Psoas muscle (tissue), 8 donors: ENCODE measurements at places on chromosomes 3 and 15.

DNA sequence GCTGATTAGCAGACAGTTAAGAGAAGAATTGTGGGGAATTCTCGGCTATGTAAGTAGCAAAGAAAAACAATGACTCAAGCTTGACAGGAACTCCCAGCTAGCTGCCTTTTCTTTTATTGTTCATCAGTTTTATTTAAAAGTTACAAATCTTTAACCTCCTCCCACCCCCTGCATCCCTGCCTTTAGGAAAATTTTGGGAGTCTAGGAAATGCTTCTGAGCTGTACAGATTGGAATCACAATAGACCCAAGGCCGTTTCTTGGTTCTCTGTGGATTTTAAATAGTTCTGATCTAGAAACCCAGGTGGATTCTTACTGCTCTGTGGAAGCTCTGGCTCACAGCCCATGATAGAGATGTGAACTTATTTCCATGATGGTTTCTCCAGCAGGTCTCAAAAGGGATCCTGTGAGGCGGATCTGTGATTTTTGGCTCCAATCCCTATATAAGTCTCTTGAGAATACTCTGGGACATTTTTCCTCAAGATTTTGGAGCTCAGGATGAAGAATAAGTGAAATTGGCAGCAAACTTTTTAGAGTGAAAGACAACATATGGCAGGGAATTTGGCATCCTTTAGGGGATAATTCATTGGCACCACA lies 312.3 kb downstream of the EPHA3 start:
- no peak for DNase-seq

GRCh38 chr3:64958199-64958843 lies 270.5 kb upstream of the ADAMTS9 start:
- no peak for DNase-seq

DNA sequence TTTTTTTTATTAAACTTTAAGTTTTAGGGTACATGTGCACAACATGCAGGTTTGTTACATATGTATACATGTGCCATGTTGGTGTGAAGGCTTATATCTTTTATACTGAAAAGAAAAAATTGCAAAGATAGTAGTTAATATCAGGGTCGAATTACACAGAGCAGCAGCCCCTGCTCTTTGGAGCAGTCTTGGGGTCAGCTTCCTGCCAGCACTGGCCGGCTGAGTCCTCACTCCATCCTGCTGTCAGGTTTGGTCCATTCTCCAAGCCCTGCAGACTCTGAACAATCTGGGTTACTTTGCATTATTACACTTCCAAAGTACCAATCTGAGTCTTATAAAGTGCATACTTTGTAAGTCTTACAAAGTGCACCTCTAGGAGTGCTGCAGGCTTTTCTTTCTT lies 66.0 kb downstream of the COL8A1 start:
- DNase-seq: no peak

DNA sequence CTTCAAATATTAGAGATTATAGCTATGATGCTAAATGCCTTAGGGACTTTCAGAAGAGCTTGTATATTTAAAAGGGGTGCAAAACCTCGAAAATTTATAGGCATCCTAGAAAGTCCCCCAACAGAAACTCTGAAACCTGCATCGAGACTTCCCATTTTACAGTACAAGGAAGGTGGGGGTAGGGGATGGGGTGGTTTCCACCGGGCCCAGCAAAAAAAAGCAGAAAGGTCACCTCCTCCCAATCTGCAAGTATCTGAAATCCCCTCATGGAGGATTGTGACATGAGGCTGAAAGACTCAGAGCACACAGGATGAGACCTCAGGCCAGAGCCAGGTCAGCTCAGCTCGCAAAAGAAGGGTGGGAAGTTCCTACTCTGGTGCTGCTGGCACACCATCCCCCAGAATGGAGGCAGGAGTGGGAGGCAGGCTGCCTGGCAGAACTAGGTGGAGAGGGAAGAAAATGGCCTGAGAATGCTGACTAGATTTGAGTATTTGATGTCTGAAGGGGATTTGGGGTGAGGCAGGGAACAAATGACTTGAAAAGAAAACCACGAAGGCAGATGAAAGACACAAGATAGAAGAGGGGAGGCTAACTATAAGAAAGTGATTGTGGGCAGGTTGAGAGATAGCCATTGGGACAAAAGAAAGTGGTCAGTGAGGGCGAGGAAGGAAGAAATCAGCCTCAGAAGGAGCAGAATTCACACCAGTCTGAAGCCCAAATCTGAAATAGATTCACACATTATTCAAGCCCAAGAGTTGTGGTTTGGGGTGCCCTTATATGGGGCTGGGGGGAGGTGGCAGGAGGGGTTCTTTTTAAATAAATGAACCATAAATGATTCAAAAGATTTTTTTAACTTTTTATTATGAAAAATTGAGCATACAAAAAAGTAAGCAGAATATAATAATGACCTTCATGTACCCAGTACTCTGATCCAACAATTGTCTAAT lies 22.5 kb upstream of the TSC22D2 start:
- DNase-seq: no peak

DNA sequence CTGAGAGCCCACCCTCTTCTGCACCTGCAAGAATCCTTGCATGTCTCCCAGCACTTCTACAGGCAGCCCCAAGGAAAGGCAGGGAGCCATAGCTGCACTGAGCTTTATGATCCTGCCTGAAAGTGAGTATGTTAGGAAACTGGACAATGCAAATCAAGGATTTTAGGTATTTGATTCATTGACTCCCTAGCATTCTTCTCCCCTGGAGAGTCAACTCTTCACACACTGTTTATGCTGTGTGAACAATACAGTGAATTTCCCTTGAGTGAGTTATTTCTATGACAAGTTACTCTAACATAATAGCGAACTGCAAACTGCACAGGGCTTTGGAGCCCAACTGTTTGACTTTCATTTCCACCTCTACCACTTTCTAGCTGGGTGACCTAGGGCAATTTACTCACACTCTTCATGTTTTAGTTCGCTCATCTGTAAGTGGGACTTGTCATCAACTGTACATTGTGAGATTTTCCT lies 96.0 kb upstream of the PHLDB2 start:
- no peak for DNase-seq

- no peak for DNase-seq
These were observed 45.5 kb downstream of the NBEAL2 start for GRCh38 chr3:47024932-47025331.

DNA sequence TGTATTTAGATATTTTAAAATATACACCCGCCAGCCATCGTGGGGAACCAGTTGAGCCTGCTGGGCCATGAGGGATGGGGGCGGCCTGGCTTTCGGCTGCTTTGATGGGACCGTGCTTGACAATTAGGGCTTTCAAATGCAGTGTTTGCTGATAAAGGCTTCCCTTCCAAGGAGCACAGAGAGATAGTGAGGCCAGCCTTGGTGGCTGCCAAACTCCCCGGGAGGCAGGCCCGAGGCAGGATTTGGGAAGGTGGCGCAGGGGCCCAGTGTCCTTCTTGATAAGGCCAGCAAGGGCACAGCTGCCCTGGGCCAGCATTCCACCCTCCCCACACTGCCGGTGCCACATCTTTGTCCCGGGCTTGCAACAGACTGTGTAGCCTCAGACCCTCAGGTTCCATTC lies 75.6 kb downstream of the LINGO1 start:
- no peak for DNase-seq

- DNase-seq: no peak
These were observed 3.6 kb upstream of the DENND4A start for GRCh38 chr15:65795663-65796216.

DNA sequence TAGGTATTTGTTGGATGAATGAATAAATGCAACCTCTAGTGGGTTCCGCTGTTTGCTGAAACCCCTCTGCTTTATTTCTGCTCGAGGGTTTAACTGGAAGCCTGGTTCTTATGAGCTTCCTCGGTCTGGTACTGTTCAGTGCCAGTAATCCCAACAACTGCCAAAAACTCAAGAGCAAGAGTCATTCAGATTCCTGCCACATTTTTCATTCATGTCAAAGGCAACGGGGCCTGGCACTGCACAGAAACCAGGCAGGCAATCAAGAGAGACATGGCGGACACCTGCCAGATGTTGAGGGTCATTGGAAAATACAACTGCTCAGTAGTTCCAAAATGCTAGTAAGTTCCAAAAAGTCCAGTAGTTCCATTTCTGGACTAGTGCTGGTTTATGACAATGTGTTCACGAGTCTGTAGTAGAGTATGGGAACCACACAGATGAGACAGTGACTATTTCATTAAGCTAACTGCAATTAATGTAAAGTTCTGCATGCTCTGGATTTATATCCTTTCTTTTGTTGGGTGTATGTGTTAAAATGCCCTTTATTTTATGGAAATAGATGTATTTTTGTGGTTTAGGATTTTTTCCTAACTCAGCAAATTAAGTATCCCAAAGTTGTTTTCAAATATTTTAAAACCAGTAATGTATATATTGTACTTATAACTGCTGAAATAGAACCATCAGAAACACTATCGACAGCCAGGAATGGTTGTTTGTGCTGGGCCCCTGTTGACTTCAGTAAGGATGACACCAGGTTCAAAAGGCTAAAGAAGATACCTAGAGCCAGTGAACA lies 22.7 kb upstream of the TMEM41A start:
- DNase-seq: no peak

- no peak for DNase-seq
These were observed 18.5 kb downstream of the ALDH1A3 start for GRCh38 chr15:100898152-100898490.

GRCh38 chr3:112111785-112112402 lies 21.2 kb downstream of the GCSAM start:
- DNase-seq: no peak

DNA sequence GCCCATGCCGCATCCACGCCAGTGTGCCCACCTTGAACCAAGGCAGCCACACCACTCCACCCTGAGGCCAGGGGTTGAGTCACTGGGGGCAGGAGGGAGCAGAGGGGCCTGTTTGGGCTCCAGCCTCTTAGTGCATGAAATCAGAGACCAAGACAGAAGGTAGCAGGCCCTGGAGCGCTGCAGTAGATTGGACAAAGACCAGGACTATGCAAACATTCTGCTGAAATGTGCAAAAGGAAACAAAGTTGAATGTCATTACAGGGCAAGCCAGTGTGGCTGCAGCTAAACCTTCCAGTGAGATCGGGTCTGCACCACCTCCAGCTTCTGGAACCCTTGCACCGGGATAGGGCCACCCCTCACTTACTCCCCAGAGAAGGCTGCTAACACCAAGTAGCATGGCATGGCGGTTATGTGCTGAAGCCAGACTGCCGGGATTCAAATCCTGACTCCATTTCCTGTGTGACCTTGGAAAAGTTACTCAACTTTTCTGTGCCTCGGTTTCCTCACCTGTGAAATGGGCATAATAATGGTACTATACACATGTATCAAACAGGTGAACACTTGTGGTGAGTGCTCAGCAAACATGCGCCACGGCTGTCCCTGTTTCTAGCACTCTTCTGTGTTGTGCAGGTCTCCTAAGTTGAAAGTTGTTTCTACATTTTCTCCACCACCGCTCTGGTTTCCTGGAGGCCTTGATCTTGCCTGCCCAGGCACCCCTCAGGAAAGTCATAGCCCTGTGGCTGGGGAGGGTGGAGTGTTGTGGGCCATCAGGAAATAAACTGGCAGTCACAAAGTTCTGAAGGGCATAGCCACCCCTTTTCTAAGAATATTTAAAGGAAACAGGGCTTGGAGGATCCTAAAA lies 25.0 kb upstream of the GP9 start:
- DNase-seq: no peak

DNA sequence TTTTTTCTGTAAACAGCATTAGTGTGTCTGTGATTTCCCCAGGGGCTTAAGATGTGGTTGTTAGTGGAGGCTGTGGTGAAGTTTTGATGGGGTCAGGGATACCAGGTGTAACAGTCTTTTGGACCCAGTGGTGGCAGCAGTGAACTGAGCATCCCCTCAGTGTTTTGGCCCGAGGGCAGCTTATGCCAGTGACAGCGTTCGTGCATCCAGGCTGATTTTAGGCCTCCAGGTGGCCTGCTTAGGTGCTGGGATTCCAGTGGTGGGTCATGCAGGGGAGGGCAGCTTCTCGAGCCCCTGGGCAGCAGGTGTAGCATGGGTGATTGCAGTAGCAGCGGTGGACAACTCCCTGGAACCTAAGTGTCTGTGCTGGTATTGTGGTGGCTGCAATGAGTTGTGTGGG lies 29.2 kb downstream of the STT3B start:
- no peak for DNase-seq

DNA sequence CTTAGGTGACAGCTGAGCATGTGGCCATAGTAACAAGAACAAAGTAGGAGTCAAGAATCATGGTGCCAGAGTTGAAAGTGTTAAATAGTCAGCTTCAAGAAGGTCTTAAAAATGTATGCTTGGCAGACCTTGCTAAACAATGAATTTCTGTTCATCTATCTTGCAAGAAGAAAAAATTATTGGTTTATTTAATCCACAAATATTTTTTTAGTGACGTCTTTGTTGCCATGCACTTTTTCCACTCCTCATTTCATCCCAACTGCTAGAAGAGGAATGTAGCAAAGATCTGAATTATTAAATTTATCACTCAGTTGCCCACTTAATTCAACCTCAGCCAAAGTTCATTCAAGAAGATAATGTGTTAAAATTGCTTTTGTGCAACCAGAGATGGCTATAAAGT lies 3.2 kb upstream of the SLC4A7 start:
- DNase-seq: no peak

GRCh38 chr3:42991341-42992315 lies 12.5 kb downstream of the GASK1A start:
- DNase-seq: no peak

DNA sequence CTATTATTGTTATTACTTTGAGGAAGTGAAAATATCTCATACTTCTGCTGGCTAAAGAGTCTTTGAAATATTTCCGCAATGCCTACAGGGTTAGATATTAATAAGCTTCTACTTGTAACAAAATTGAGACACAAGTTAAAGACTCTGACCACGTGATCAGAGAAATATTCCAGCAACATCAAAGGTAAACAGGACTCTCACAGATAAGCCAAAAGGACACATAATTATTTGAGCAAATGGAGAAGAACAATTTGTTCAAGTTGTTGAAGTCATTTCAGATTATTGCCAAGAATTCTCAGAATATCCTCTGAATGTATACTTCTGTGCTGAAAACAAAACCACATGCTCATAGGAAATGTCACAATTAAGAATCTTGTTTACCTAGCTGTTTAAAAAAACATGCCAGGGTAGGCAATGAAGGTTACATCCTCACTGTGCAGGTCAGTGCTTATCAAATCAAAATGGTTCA lies 225.8 kb upstream of the ALCAM start:
- DNase-seq: no peak

DNA sequence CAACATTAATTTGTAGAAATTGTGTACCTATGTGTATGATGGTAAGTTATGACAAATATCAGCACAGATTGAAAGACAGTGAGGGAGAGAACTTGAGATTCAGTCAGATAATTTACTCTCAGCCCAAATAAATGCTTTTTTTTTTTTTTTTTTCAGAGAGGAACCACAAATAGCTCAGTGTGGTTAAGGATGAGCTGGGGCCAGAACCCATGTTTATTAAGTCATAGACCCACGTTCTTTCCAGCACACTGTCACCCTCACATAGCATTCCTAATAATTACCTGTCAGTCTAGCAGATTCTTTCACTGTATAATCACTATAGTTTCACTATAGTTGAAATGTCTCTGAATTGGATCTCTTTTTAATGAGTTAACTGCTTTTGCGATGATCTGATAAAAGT lies 246.1 kb downstream of the ZIC1 start:
- DNase-seq: no peak

- DNase-seq: no peak
These were observed 27.5 kb downstream of the ALCAM start for GRCh38 chr3:105394177-105394576.

GRCh38 chr15:101255051-101255395 lies 3.2 kb upstream of the CHSY1 start:
- no peak for DNase-seq
